Glutamatergic neuron (in vitro differentiated cells): ENCODE measurements at places on chromosomes 1 and 21. TPM values are rescaled to one million over a fixed set of nuclear protein-coding genes. Genes with fewer than 3 reads are reported as not detected.
A peak's percentile ranks its signal among the peaks of the same experiment; 100 is the strongest.

GRCh38 chr1:179190861-179191260, 38.6 kb downstream of the ABL2 start:
- no peak for DNase-seq

BACE2 gene
- total RNA-seq = not detected

DNA sequence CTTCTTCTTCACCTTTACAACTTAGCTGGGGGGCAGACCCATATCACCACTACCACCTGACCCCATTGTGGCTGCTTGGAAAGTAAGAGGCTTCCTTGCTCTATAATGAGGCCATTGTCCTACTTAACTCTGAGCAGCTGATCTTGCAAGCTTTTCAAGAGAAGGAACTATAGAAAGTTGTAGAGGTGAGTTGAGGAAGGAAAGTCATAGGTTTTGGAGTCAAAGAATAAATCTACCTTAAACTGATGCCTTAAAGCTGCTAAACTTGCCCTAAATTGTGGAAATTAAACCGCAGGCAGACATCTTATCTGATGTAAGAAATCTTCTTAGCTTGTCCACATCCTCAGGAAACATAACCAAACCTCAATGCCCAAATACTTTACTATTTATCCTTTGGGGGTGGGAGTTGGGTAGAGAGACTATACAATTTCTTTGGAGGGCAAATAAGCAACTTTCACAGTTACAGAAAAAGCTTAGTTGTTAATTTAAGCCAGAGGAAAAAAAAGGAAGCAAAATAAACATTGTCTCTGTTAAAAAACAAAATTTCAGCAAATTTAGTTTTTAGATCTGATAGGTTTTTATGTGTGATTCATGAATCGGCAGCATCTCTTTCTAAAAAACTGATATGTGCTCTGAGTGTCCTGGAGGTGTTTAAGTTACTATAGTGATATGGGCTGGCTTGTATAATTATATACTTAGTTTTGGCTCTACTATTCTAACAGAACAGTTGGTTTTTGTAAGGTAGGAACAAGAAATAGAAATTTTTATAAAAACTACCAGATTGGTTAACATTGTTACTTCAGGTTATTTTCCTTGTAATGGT, 4.7 kb downstream of the IL23R start:
- DNase-seq = no peak

GRCh38 chr21:21101911-21102310, 103.7 kb downstream of the NCAM2 start:
- DNase-seq = no peak

SPATA45 gene
- total RNA-seq = not detected

GRCh38 chr1:243378669-243379068, 122.8 kb downstream of the SDCCAG8 start:
- peak; percentile 24 for DNase-seq

TEDDM1 gene
- not detected for total RNA-seq
